IPS DF 6.9 (cell line): ENCODE measurements at places on chromosomes 12 and 14.

DNA sequence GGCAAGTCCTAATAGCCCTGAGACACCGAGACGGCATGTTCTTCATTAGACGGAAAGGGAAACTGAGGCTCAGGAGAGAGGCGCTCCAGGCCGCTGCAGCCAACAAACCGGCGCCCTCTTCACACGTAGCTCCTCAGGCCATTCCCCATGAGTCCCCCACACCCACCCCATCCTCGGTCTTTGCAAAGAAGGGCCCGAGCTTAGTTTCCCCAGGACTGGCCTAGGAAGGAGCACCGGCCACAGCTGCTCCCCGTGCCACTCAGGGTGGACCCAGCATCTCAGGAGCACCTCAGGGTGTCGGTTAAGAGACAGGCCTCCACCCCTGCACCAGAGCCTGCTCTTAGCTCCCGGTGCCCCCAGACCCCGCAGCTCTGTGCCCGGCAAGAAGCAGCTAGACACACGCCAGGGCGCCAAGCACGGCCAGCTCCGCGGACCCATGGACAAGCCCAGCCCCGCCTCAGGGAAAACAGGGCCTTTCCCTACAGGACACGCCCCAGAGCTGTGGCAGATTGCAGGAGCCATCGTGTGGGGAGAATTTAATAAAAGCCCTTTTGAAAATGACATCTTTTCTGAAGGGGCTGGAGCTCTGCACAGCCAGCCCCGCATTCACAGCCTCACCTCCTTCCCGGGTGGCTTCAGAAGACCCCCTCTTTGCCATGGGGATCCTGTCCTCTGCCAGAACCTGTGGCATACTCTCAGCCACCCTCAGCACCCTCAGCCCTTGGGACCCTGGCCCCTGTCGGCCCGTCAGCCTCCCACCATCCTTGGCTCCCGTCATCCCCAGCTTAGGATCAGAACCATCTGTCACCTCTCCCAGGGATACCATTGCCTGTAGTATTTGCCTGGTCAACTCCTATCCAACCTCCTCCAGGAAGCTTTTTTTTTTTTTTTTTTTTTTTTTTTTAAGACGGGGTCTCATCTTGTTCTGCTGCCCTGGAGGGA is 59.7 kb downstream of the LGMN start:
- DNase-seq: no peak
- no peaks in the 10 kb centered on the region; the same call in 1 of the 2 replicates for H3K36me3 ChIP-seq
- H3K4me3 ChIP-seq: no peak overlapping the region

DNA sequence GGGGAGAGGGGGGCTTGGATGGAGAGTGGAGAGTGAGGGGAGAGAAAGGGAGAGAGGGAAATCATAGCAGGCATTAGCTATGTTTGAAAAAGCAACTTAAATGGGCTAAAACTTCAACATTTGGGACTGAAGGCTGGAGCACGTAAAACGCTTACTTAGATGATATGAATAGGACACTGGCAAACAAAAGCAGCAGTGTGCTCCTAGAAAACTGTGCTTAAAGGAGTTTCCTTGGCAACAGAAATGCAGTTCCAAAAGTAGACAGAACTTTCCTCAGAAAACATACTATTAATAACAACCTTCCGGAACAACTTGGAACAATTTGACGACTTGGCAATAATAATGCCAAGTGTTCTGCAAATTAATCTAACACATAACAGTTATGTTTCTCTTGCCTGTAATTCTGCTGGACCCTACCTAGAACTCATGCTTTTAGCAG is 235.5 kb upstream of the NPAS3 start:
- H3K36me3 ChIP-seq: no peaks in the 10 kb centered on the region
- H3K4me3 ChIP-seq: no peak overlapping the region
- H3K4me1 ChIP-seq: no peaks in the 10 kb centered on the region
- no peak for DNase-seq
- H3K27me3 ChIP-seq: no peaks in the 10 kb centered on the region
- no peak overlapping the region for H3K27ac ChIP-seq

DNA sequence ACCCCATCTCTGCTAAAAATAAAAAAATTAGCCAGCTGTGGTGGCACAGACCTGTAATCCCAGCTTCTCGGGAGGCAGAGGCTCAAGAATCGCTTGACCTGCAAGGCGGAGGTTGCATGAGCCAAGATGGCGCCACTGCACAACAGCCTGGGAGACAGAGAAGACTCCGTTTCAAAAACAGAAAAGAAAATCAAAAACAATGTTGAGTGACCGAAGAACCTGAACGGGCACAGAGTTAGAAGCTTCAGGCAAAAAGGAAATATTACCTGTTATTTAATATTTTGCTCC is 3.5 kb downstream of the GLT1D1 start:
- no peaks in the 10 kb centered on the region; the same call in 1 of the 2 replicates for H3K36me3 ChIP-seq
- no peaks in the 10 kb centered on the region for H3K27me3 ChIP-seq

- H3K4me3 ChIP-seq: no peak overlapping the region
- no peaks in the 10 kb centered on the region; the same call in 1 of the 2 replicates for H3K4me1 ChIP-seq
- no peaks in the 10 kb centered on the region for H3K27me3 ChIP-seq
- H3K27ac ChIP-seq: no peak overlapping the region
- no peak for DNase-seq
These were observed 1051.4 kb upstream of the ATXN7L3B start for GRCh38 chr12:73486256-73486655.

DNA sequence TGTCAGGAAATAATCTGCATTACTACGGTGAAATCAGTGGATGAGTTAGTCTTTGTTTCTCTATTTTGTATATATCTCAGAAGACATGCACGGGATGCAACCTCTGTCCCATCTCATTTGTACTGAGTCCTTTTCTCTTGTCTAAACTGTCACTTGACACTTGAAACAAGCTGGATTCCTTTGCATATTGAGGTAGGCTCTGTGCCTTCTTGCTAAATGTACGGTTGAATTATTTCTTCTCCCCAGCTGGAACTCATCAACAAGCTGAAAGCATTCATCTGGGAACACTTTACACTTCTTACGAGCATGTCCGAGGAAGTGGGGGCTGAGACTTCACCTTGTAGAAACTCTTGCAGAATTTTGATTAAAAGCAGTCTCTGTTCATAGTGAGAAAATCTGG is 119.5 kb downstream of the VEZT start:
- DNase-seq: no peak
- no peak overlapping the region for H3K4me3 ChIP-seq
- H3K27ac ChIP-seq: no peak overlapping the region
- H3K27me3 ChIP-seq: no peaks in the 10 kb centered on the region
- no peaks in the 10 kb centered on the region for H3K36me3 ChIP-seq

GRCh38 chr14:31400031-31400638 is 20.2 kb downstream of the HEATR5A start:
- H3K36me3 ChIP-seq: no peaks in the 10 kb centered on the region
- no peaks in the 10 kb centered on the region for H3K4me1 ChIP-seq
- H3K4me3 ChIP-seq: no peak overlapping the region
- no peaks in the 10 kb centered on the region for H3K27me3 ChIP-seq
- DNase-seq: no peak

DNA sequence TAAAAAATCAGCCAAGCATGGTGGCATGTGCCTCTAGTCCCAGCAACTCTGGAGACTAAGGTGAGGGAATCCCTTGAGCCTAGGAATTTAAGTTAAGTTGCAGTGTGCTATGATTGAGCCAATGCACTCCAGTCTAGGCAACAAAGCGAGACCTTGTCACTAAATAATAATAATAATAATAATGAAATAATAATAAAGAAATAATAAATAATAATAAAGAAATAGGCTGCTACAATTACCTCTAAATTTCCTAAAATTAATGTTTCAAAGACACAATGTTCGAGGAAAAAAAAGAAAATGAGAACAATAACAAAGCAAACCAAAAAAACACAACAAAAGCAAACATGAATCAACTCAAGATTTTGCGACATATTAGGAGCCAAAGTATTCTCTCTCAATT is 29.7 kb downstream of the RALGAPA1 start:
- no peak overlapping the region for H3K27ac ChIP-seq
- no peak overlapping the region for H3K4me3 ChIP-seq
- H3K36me3 ChIP-seq: no peaks in the 10 kb centered on the region
- no peak for DNase-seq
- H3K4me1 ChIP-seq: no peaks in the 10 kb centered on the region
- H3K27me3 ChIP-seq: no peaks in the 10 kb centered on the region

DNA sequence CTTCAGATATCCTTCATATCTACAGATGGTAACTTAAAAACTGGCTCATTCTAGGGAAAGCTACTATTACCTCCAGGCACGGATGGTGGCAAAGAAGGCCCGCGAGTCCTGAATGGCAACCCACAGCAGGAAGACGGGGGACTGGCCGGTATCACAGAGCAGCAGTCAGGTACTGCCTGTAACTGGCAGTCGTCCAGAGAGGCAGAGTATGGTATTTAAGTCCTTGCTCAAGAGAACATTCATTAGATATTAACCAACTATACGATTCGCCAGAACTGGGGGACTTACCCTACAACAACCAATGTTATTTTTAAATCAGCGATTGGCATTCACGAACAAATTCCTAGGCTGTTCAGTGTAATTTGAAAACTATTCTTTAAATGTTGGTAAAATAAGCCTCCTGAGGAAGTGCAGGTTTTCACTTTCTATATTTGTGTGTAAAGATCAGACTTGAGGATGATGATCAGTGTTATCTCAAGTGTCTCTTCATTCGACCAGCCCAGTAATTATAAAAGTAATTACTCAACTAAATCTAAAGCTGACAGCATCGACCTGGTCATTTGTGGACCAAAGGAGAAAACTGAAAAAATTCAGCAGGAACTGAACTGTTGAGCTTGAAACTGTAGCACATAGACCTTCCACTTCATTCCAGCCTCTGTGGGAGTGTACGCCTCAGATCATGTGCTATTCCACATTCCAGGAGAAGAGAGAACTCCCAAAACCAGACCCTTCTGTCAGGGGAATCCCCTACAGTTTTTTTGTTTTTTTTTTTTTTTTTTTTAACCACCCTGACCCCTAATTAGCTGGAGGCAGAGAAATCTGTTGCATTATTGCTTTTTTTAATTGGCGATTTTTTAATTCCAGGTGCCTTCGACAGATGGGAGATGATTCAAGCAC is 75.6 kb downstream of the ESR2 start:
- no peak overlapping the region for H3K27ac ChIP-seq
- no peak for DNase-seq
- H3K27me3 ChIP-seq: no peaks in the 10 kb centered on the region
- H3K4me3 ChIP-seq: no peak overlapping the region

GRCh38 chr12:46546634-46547273 is 174.2 kb upstream of the SLC38A2 start:
- H3K27me3 ChIP-seq: no peaks in the 10 kb centered on the region
- H3K36me3 ChIP-seq: no peaks in the 10 kb centered on the region
- no peak overlapping the region for H3K4me3 ChIP-seq

GRCh38 chr14:67883717-67884116 is 64.1 kb downstream of the RAD51B start:
- no peaks in the 10 kb centered on the region for H3K36me3 ChIP-seq
- no peaks in the 10 kb centered on the region for H3K27me3 ChIP-seq

DNA sequence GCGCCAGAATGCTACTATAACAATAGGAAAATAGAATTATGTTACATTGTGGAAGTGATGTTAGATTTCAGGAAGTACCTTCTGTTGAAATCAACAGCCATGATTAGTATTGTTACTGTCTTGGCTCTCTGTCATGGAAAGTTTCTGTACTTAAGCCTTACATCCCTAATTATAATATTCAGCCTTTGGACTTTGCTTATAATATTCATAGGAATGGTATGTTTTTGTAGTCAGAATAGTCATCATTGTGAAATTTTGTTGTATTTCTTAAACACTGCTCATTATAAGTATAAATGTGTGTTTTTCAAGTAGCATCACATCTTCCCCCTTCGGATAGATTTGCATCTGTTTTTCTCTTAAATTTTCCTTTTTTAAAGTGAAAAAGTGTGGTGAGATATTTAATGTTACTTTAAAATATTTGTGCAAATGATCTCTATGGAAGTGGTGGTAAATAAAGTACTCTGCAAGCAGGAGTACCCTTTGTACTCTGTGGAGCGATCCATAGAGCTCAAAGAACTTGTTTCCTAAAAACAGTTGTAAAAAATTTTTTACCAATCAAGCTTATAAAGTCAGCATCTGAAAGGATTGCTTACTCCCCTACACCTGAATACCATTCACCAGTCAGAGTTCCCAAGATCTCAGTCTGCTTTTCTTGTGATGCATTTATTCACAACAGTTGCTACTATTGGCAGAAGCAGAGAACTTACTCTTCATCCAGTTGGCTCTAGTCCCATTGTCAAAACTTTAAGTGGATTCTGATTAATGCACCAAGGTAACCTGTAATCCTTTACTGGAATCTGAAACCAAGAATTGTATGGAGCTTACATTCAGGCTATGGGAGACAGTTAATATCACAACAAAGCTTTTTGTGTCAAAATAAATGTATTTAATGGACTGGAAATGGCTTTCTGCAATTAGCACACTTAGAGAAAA is 87.8 kb downstream of the RIC8B start:
- no peak overlapping the region for H3K4me3 ChIP-seq
- no peak for DNase-seq
- H3K4me1 ChIP-seq: peaks cover 1% of the 10 kb centered on the region; the same call in 1 of the 2 replicates
- H3K36me3 ChIP-seq: no peaks in the 10 kb centered on the region

DNA sequence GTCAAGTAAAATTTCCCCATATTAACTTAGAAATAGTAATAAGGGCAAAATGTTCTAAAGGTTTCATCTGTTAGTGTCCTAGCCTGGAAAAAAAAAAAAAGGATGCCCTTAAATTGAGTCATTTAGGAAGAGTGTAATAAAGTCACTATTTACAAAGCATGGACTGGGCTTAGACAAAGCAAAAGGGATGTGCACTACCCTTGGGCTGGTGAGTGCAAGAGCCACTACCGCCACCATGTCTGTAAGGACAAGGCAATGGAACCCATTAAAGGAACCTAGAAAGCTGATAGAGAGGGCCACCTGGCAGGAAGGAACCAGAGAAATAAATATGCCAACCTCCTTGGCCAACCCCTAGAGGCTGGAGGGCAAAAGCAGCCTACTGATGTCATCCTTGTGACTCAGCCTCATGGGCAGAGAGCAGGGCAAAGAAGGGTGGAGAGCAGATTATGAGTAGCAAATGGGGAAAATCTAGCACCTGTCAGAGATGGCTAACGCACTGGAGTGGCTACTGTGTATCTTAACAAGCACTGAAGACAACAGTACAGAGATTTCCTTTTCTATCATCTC is 59.5 kb upstream of the FUT8 start:
- 0 out of 2 replicates have a peak, but pooled peaks cover 2% of the 10 kb centered on the region for H3K4me1 ChIP-seq
- DNase-seq: no peak
- H3K27ac ChIP-seq: no peak overlapping the region
- H3K36me3 ChIP-seq: no peaks in the 10 kb centered on the region
- no peaks in the 10 kb centered on the region for H3K27me3 ChIP-seq
- no peak overlapping the region for H3K4me3 ChIP-seq
